ENCODE measurements at places on chromosomes 7 and 10. TPM values are rescaled to one million over a fixed set of nuclear protein-coding genes. Genes with fewer than 3 reads are reported as not detected.

GRCh38 chr7:103626776-103627175, 180.8 kb upstream of the SLC26A5 start:
- no peak for DNase-seq

DNA sequence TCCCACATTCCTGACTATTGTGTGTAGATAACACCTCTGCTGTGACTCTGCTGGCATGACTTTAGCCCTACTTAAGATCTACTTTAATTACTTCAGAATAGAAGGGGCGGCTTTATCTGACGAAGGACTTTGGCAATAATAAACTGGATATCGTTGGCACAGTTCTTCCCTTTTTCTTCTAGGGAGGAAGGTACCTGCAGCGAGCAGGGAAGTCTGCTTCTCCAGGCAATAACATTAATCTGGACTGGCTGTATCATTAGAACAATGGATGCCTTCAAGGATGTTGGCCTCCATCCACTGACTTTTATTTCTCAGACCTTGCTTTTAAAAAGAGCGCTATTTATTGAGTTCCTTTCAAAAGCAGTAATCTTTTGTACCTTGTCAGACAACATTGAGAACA, 172.6 kb upstream of the THSD7A start:
- DNase-seq: no peak

DNA sequence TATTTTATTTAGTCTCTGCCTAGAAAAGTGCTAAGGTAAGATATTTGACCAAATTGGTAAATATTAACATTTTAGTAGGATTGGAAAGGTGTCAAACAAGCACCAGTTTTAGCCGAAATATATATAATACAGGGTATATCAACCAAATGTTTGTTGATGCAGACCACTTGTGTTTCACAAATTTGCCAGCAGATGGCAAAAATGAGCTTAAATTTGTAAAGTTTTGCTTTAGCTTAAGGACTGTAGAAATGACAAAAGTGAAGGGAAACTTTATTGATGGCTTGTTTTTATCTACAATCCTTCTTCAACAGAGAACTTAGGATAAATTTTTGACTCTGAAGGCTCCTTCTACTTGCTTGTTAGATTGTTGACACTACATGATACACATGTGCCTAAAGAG, 4.8 kb upstream of the POLR1F start:
- peak; percentile 61 for DNase-seq

PPP1R3C gene
- total RNA-seq: 3.7 TPM

PRPS1L1 gene
- total RNA-seq: not detected

All from tibial nerve (tissue), 4 donors.